MV-4-11 (cell line): ENCODE measurements at places on chromosomes 11 and 22.

GRCh38 chr11:71193431-71193830 is 58.9 kb downstream of the SHANK2 start:
- DNase-seq, result no peak

- DNase-seq, result no peak
Observed at GRCh38 chr11:8283100-8283464, 19.4 kb upstream of the LMO1 start.

- peak; percentile 94 for DNase-seq
Observed at GRCh38 chr11:103709371-103709770, 327.1 kb upstream of the DDI1 start.

GRCh38 chr11:119153049-119153818 is 4.4 kb downstream of the ABCG4 start:
- DNase-seq, result no peak

DNA sequence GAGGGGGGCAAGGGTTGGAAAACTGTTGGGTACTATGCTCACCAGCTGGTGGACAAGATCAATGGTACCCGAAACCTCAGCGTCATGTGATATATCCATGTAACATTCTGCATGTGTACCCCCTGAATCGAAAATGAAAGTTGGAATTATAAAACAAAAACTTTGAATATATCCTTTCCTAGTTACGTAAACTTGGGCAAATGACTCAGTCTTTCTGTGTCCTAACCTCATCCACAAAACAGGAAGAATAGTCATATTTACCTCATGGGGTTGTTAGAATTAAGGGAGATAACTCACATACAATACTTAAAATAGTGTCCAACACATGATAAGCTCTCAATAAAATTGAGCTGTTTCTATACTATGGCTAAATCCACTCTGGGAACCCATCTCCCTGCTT is 620.1 kb upstream of the KIRREL3 start:
- peak; percentile 14 for DNase-seq

DNA sequence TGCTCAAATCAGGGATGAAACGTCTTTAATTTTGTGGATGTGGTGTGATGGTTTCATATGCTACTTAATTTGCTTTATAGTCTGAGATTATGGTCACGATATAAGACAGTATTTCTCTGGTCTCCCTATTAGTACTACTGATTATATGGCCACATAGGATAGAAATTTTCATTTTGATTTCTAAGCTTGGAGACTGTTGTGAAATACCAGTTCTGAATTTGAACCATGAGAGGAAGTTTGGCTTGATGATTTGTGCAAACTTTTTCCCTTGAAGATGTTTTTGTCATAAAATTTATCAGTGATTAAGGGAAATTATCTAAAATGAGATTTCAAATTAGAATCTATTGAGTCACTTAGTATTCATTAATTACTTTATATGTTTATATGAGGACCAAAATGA is 2.7 kb downstream of the RNF169 start:
- DNase-seq, result peak; percentile 25

DNA sequence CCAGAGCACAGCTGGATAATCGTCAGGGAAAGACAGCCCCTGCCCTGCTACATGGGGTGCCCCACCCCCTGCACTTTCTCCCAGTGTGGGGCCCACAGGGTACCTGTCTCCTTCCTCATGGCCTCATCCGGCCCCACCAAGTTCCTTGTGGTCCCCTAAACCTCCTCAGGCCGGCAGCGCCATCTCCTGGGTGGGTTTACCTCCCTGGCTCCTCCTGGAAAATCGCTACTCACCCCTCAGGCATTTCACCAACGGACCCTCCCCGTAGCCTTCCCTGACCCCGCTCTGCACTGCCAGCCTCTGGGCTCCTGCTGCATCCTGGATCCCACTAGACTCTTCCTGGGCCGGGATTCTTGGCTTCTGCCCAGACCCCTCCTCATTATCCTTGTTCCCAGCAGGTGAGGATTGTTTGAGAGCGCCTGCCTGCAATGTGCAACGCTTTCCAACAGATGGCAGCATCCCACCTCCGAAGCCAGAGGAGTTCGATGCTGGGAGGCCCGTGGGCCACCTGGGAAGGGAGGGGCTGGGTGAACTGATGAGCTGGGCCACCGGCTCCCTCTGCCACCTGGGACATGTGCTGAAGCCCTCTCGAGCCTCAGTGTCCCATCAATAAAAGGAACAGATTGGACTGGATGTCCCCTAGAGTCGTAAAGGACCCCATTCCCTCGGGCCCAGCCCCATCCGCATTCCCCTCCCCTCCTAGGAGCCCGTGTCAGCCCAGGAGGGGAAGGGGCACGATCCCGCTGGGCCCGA is 44.2 kb upstream of the TTLL12 start:
- DNase-seq, result peak; percentile 5

DNA sequence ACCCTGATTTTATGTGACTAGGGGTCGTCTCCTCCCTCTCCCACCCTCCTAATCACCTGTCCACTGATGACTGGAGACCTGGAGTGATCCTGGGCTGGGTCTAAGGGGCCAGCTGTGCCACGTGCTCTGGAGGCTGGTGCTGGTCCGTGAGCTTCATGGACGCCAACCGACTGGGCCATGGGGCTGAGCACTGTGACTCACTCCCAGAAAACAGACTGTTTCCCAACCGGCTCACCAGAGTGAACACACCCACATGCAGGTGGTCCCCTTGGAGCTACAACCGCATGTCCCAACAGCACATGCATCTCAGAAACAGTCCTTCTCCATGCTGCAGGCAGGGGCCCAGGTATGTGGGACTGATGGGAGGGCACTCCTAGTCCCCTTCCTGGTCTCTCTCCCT is 14.0 kb upstream of the LMO1 start:
- DNase-seq, result no peak

GRCh38 chr11:108111126-108111525 is 10.2 kb upstream of the ACAT1 start:
- no peak for DNase-seq

- peak; percentile 82 for DNase-seq
Observed at GRCh38 chr22:18096823-18097222, 13.8 kb upstream of the TUBA8 start.

DNA sequence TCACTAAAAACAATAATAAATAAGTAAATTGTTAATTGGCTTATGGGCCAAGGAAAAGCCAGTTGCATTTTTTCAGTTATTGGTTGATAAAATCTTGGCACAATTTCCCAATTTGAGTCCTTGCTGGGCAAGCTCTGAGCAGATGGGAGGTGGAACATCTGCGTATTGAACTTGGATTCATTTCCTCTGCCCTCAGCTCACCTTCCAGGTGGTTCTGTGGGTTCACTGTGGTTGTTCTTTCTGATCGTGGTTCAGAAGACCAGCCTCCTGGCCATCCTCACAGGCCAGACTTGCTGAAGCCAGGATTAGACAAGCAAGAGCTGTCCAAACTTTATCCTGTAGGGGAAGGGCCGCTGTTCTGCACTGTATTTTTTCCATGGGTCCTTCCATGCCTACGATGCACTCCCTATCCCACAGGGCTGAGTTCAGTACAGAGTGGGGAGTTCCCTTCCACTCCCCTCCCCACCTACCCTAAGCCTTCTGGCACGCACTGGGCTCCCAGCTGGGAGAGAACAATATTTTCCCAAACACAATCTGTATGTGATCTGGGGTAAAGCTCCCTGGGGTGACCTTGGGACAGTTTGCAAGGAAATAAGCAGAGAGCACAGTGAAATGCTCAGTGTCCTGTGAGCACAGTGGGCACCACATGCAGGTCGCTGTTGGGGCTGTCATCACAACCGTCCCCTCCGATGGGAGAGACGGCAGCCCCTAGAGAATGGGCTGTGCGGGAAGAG is 43.5 kb upstream of the TP53I11 start:
- no peak for DNase-seq
